NCI-H2029 (cell line): ENCODE measurements at places on chromosomes 11 and 22.
A peak's percentile ranks its signal among the peaks of the same experiment; 100 is the strongest.

GRCh38 chr22:33853200-33854097, 66.8 kb downstream of the LARGE1 start:
- peak; percentile 78 for DNase-seq

- DNase-seq = no peak
Observed at GRCh38 chr22:39381009-39381755, 18.4 kb upstream of the TAB1 start.

GRCh38 chr11:116072601-116073410, 568.6 kb upstream of the CADM1 start:
- no peak for DNase-seq

GRCh38 chr22:25758316-25758715, 16.3 kb downstream of the MYO18B start:
- DNase-seq = no peak

GRCh38 chr11:1049911-1050580, 13.5 kb upstream of the MUC6 start:
- no peak for DNase-seq

DNA sequence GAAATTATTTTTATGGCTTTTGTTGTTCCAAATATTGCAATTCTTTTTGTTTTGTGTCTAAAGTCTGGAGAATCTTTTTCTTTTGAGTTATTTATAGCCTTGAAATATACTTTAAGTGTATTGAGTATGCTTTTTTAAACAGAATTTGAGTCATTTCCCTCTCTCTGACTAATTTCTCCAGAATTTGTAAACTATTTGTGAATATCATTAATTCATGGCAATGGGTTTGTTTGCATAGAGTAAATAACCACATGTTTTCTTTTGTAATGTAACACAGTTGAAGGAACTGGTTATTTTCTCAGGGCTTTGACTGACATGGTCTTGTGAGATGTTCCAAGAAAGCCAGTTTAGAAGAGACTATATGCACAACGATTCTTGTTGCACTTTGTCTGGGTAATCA, 30.9 kb upstream of the MPEG1 start:
- DNase-seq = no peak

GRCh38 chr22:47401976-47402770, 639.7 kb downstream of the TBC1D22A start:
- no peak for DNase-seq

DNA sequence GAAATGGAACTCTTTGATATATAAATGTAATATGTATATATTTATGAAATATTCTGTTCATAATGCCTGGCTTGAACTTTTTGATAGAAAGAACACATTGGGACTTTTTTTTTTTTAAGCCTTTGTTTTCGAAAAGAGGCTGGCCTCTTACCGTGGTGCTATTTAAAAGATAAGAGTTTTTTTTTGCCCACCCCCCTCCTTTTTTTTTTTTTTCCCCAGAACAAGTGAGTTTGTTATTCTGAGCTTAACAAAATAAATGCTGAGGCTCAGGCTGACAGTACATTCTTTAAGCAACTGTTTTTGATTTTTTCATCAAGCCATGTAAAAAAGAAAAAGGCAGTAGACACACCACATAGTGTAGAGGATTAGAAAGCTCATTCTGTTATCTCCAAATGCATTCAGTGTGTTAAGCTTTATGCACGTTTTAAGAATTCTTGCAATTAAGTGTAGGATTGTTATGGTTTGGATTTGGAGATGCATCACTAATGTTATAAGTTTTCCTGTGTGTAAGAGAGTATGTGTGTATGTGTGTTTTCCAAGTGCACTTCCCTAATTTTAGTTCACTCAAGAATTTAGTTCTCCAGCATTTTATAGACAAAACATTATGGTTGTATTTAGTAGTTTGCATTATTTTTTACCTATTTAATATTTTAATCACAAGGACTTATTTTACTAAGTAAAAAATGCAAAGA, 12.0 kb downstream of the PDHX start:
- no peak for DNase-seq

- DNase-seq = no peak
Observed at GRCh38 chr11:3737386-3737933, 59.9 kb downstream of the NUP98 start.

GRCh38 chr11:105738986-105739795, 129.3 kb downstream of the GRIA4 start:
- DNase-seq = no peak

DNA sequence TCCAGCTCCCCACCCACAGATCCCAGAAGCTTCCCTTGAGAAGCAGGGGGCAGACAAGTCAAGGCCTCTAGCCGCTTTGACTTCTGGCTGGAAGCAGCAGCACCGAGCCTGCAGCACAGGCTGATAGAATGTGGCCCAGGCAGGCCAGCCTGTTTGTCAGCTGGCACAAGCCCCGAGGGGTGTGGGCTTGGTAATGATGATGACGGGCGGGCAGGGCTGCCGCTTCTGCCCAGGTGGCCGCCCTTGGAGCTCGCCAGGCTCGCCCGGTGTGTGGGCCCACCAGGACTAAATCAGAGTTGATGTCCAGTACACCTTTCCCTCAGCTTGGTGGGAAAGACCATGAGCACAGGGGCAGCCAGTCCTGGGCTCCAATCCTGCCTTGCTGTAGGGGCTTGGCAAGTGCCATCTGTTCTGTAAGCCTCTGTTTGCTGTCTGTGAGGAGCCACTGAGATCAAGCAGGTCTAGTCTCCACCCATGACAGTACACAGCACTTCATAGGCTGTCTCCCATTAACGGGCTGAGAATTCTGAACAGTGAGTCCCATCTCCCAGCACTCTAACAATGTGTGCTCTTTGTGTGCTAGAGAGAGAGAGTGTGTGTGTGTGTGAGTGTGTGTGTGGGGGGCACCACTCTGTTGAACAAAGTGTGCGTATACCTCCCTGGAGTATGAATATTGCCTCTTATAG, 26.8 kb downstream of the MICAL2 start:
- peak; percentile 12 for DNase-seq

GRCh38 chr11:35276396-35277145, 137.6 kb downstream of the CD44 start:
- no peak for DNase-seq

- peak; percentile 51 for DNase-seq
Observed at GRCh38 chr11:64355078-64355940, 3.7 kb upstream of the RPS6KA4 start.

GRCh38 chr11:112783945-112784322, 177.3 kb upstream of the NCAM1 start:
- DNase-seq = no peak

DNA sequence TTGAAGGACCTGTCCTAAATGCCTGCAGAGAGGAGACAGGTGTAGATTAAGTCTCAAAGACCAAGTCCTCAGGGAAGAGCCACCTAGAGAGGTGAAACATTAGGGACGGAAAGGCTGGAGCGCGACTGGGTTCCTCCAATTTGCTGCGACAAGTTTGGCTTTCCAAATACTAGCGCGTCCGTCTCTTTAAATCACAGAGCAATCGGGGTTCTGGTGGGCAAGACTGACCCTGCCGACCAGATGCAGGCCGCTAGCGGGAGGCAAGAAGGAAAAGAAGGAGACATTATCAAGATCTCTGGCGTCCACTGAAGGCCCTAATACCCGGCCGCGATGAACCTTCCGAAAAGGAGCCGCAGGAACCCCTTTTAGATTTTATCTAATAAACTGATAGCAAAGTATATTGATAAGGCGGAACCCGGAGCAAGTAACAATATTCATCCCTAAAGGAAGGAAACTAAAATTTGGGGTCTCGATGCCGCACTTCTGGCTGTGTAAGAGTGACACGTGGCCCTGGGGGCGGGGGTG, 128.2 kb upstream of the C11orf58 start:
- no peak for DNase-seq
